ENCODE measurements at places on chromosomes 13 and 19. TPM values are rescaled to one million over a fixed set of nuclear protein-coding genes. Genes with fewer than 3 reads are reported as not detected.

The RYR1 gene
- 168 TPM for total RNA-seq

The NEK5 gene
- not detected for total RNA-seq

DNA sequence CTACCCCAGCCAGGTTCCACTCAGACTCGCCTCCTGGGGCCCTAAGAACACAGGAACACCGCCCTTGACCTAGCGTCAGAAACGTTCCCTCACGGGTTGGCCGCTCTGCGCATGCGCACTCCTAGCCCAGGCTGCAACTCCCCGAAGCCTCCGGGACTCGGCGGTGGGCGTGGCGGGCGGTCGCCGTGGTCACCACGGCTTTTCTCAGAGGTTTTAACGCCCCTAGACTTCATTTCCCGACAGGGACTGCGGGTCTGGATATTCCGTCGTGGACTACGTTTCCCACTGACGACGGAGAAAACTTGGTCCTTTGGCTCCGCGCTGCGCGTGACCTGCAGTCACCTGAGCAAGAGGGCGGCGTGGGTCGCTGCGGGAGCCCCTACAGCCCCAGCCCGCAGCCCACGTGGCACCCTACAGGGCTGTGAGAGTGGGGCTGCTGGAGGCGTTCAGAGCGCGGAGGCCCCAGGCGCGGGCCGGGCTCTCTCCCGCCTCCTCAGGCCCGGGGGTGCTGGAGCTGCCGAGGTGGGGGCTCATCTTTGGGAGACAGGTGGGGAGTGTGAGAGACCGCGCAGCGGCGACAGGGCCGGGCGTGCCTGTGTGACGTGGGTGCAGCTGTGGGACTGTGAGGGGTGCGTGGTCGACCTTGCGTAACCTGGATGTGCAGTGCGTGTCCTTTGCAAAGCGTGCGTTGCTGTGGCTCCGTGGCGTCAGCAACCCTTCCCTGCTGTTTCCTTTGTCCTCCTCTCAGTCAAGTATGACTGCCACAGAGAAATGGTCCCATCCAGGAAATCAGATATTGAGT, 38.0 kb upstream of the ZNF573 start:
- no peak for DNase-seq

DNA sequence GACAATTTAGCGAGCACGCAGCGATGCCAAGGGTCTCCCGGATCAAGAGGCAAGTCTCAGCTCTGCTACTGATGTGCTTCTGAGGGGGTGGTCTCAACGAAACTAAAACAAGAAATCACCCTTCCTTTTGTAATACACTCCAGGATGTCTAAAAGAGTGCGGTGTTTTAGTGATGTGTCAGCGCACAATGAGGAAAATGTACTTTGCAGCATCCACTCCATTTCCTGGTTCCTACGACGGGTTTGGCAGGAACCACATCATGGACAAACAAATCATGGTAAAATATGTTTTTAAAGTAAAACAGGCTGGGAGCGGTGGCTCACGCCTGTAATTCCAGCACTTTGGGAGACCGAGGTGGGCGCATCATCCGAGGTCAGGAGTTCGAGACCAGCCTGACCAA, 154.0 kb upstream of the TSC22D1 start:
- no peak for DNase-seq

DNA sequence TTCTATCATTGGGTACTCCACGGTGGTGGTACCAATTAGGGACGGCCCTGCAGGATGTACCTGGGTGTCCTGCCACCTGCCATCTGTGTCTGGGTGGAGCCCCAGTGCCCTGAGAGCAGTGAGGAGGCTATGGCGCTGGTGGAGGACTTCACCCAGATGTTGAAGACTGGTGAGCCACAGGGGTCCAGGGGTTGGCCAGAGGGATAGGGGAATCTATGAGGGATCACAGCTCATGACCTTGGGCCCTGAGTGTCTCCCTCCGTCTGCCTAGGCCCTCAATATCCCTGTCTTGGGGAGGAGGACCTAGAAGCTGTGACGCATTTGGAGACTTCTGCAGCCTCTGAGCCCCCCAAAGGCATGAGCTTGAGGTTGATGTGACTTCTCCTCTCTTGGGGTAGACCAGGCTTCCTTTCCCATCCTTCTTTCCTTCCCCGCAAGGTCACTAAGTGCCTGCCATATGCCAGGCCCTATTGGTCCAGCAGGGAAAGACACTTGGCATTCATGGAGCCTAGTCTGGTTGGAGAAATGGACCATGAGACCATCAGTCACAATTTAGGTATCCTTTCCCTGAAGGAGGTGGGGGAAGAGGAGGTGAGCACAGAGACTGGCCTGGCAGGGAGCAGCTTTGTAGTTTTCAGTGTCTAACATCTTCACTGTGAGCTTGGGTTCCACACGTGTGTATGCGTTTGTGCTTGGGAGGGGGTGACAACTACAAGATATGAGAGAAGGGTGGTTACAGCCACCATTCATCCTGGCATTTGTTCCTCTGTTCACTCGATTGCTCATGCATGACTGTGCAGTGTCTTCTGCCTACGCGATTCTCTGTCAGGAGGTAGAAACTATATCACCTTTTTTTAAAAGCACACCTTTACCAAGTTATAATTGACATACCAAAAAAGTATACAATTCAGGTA, 5.1 kb upstream of the MZF1 start:
- DNase-seq, result no peak

GRCh38 chr19:48879025-48879637, 6.9 kb downstream of the PPP1R15A start:
- DNase-seq, result no peak
